ENCODE measurements at places on chromosomes 16 and 17.

- DNase-seq: no peak
These were observed 72.0 kb upstream of the CHMP6 start for GRCh38 chr17:80919331-80920311.

- no peak for DNase-seq
These were observed 60.6 kb upstream of the KIFC3 start for GRCh38 chr16:57862698-57863433.

DNA sequence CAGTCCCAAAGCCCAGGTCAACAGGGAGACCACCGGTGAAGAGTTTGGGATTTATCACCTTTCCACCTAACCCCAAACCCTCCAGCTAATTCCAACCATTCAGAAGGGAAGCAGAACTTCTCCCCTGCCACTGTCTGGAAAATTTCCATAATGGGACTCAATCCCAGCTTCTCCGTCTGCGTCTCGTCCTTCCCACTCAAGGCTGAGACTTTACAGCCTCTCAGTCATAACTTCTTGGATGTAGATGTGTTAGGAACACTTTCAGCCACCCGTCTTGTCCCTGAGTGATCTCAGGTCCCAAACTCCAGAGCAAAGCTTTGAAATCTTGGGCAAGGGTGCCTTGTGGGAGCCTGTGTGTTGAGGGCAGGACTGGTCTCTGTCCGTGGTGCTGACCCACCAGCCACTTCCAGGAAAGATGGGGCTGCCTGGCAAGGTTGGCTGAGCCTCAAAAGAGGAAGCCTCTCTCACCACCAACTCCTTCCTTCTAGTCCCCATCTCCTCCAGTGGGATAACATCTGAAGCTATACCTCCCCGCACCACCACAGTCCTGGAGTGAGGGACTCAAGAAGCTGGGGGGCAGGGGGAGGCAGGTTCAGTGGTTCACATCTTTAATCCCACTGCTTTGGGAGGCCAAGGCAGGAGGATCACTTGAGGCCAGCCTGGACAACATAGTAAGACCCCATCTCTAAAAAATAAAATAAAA, 9.3 kb downstream of the GAS2L2 start:
- peak; percentile 13 for DNase-seq

- DNase-seq: no peak
These were observed 38.4 kb downstream of the ADAMTS18 start for GRCh38 chr16:77396461-77396860.

GRCh38 chr17:52383493-52384100, 225.1 kb upstream of the CA10 start:
- DNase-seq: peak; percentile 28

GRCh38 chr17:52827526-52827925, 669.0 kb upstream of the CA10 start:
- no peak for DNase-seq

- DNase-seq: no peak
These were observed 1.4 kb downstream of the PPP1R9B start for GRCh38 chr17:50149091-50149416.

DNA sequence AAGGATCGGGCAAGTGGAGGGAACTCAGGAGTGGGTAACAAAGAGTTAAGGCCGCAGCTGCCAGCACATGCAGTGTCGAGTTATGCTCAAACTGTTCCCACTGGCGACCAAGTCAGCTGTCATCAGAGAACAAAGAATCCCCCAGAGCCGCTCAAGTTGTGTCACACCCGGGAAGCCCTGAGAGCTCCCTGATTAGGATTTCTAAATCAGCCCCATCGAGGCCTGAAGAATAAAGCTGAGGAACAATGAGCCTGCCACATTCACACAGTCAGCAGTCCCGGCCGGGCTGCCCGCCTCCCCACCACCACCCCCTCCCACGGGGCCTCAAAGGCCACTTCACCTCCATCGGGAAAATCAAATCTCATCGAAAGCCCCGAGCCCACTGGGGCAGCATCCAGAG, 84.5 kb downstream of the SOX9 start:
- DNase-seq: no peak

DNA sequence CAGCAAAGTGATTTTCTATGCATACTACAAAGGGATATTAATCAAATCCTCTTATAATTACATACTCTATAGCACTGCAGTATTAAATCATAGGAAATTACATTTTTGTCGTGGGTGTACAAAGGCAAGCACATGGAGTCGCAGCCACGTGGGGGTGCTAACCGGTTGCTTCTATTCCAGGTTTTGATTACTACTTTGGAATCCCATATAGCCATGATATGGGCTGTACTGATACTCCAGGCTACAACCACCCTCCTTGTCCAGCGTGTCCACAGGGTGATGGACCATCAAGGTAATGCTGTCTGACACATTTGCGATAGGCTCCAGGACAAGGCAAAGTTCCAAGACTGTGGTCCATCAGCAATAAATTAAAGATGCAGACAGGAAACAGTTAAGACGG, 60.1 kb downstream of the ARSG start:
- no peak for DNase-seq

DNA sequence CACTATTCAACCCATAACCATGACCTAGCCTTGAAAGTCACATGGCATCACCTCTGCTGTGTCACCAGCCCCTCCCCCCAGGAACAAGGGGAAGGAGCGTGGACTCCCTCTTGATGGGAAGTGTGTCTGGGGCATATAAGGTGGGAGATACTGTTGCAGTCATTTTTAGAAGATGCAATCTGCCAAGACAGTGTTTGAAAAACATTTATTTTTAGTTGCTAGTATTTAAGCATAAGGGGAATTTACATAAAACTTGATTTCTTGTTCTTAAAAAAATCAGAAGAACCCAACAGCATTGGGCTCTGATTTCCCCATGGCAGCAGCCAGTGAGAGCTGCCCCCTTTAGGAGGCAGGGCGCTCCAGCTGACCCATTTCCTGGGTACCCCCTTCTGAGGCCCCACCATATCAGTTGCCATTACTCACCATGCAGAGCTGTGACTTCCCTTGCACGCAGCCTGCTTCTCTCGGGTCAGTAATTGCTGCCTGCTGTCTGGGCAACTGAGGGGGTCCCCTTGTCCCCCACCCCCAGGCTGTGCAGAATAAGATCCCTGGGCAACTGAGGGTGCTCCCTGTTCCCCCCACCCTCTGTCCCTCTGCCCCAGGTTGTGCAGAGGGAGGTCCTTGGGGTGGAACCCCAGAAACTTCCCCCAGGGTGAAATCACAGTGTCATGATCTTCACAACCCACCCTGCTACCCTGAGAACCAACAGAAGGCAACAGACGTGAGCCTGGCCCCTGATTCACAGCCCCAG, 11.8 kb upstream of the CDC42EP4 start:
- DNase-seq: no peak

DNA sequence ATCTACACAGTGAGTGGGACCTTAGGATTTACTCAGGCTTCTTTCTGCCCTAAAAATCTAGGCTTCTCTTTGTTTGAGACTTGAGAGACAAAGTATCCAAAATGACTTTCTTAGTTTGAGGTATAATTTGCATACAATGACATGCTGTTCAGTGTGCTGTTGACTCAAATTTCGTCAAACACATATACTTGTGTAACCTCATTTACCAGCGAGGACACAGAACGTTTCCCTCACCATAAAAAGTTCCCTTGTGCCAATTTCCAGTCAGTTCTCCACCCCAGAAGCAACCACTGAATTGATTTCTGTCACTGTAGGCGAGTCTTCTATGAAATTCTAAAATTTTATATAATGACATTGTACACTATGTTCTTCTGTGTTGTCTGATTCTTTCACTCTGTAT, 68.0 kb upstream of the MAF start:
- no peak for DNase-seq

DNA sequence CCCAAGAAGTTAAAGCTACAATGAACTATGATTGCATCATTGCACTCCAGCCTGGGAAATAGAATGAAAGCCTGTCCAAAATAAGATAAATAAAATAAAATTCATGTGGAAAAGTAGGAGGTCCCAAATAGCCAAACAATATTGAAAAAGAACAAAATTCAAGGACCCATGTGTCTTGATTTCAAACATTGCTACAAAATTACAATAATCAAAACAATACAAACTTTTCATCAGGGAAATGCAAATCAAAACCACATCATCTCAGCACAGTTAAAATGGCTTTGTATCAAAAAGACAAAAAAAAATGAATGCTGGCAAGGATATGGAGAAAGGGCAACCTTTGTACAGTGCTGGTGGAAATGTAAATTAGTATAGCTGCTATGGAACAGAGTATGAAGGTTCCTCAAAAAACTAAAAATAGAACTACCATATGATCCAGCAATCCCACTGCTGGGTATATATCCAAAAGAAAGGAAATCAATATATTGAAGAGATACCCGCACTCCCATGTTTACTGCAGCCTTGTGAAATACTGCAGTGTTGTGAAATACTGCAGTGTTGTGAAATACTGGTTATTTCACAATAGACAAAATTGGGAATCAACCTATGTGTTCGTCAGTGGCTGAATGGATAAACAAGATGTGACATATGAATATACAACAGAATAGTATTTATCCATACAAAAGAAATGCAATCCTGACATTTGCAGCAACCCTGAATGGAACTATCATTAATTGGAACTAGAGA, 24.5 kb upstream of the ZNF287 start:
- DNase-seq: peak; percentile 3

- no peak for DNase-seq
These were observed 92.3 kb downstream of the LITAF start for GRCh38 chr16:11494433-11494832.

GRCh38 chr17:351875-352420, 659 bp downstream of the RPH3AL start:
- no peak for DNase-seq

DNA sequence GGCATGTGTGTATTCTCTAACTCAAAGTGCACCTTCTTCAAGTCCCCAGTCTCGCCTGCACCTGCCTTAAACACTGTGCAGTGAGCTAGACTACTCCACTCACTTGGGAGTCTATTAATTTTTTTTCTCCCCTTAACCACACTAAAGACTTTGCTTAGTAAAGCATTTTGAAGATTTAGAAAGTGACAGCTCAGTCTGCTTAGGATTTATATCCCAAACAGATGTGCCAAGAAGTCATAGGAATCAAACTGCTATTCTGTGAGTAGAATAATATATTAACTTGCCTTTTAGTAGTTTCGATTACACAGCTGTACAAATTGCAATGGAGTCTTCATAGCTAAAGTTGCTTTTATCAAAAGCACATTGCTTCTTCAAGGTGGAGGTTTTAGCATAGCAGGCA, 47.2 kb upstream of the MED13 start:
- no peak for DNase-seq

- no peak for DNase-seq
These were observed 392.1 kb upstream of the SALL1 start for GRCh38 chr16:51542981-51543815.

DNA sequence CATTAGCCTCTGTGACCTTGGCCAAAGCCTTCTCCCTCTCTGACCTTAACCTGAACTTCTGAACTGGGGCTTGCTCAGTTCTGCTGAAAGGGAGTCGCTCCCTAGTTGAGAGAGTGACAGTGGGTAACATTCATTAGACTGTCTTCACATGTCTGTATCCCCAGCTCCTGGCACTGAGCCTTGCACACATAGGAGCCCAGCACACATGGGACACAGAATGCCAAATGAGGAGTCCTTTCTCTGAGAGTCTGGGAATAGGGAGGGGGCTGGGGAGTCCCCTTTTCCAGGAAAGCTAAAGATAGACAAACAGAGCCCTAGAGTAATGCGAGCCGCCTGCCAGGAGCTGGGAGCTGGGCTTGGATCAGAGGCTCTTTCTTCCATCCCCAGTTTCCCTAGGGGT, 2.5 kb downstream of the TAC4 start:
- no peak for DNase-seq

DNA sequence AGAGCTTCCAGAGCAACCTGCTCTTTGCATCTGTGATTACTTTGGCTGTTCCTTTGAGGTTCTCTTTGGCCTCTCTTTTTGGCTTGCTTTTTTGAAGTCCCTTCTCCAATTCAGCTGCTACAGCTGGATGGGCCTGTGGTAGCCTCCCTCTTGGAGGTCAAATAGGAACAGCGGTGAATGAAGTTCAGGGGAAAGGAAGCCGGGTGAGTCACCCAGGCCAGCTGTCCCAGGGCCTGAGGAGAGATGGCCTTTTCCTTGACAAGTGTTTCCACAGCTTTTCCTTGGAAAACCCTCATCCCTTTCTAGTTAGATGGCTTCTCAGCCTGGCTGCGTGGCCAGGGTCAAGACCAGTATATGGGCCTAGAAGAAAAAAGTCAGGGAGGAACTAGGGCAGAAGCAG, 103.1 kb downstream of the STX8 start:
- no peak for DNase-seq

- DNase-seq: no peak
These were observed 8.4 kb upstream of the ARHGAP17 start for GRCh38 chr16:25023556-25023955.

DNA sequence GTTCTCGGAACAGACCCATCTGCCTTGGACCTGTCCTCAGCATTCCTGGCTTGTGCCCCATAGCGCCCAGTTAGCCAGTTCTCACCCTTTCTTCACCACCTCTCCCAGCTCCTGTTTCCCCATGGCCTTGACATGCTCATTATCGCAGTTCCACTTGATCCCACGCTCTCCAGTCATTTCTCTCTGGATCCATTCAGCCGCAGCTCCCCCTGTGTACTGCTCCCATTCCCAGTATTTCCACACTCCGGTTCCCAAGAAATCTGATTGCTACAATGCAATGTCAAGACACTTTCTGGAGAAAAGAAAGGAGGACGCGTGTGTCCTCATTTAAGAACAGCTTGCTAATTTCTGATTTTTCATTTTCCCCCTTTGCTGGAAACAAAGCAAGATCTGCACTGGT, 55.4 kb downstream of the TMEM186 start:
- DNase-seq: no peak

DNA sequence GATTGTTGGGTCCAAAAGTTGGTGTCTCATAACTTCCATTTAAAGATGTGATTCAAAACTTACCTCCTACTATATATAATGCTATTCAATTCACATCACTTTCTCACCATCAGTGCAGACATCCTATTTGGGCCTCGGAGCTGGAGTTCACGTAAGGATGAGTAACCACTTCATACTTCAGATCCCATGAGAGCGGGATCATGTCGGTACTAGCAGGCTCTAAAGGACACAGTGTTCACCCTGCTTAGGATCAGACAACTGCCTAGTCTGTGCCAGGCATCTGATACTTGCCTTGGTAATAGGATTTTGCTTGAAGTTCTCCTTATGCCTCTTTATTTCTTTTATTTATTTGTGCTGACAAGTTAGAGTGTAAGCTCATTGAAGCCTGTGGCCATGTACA, 39.5 kb downstream of the RBFOX1 start:
- no peak for DNase-seq

GRCh38 chr16:9091867-9092281, 430 bp downstream of the HAPSTR1 start:
- no peak for DNase-seq

DNA sequence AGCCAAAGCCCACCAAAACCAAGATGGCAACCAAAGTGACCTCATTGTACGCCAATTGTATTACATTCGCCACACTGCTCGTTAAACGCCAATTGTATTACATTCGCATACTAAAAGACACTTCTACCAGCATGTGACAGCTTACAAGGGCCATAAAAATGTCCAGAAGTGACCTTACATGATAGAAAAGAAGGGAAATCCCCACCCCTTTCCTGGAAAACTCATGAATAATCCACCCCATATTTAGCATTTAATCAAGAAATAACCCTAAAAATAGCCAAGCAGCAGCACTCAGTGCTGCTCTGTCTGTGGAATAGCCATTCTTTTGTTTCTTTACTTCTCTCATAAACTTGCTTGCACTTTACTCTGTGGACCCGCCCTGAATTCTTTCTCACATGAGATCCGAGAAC, 25.7 kb downstream of the PSMD7 start:
- DNase-seq: no peak

Measured in fibroblast of the conjunctiva (primary cell).